ENCODE measurements at places on chromosomes 12 and 14.

GRCh38 chr14:33486332-33486890 is 464.5 kb downstream of the EGLN3 start:
- no peak for DNase-seq

GRCh38 chr14:51535443-51536044 is 116.2 kb upstream of the FRMD6 start:
- DNase-seq: no peak

GRCh38 chr14:40365305-40365704 is 933.1 kb upstream of the FBXO33 start:
- DNase-seq: no peak

- no peak for DNase-seq
These were observed 1278.7 kb upstream of the USP15 start for GRCh38 chr12:60981473-60981872.

GRCh38 chr12:53980104-53980801 is 4.7 kb upstream of the HOXC10 start:
- no peak for DNase-seq

GRCh38 chr12:95003921-95004272 is 400 bp upstream of the NDUFA12 start:
- no peak for DNase-seq

DNA sequence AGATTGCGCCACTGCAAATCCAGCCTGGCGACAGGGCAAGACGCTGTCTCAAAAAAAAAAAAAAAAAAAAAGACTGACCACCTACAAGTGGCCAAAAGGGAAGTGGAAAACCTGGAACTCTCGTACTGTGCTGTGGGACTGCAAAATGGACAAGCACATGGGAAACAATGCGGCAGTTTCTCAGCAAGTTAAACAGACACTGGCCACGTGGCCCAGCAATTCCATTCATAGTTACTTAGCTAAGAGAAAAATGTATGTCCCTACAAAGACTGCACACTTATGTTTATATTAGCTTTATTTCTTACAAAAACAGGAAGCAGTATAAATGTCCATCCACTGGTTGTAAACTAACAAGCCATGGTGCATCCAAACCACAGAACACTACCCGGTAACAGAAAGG is 5.6 kb downstream of the CHFR start:
- no peak for DNase-seq

DNA sequence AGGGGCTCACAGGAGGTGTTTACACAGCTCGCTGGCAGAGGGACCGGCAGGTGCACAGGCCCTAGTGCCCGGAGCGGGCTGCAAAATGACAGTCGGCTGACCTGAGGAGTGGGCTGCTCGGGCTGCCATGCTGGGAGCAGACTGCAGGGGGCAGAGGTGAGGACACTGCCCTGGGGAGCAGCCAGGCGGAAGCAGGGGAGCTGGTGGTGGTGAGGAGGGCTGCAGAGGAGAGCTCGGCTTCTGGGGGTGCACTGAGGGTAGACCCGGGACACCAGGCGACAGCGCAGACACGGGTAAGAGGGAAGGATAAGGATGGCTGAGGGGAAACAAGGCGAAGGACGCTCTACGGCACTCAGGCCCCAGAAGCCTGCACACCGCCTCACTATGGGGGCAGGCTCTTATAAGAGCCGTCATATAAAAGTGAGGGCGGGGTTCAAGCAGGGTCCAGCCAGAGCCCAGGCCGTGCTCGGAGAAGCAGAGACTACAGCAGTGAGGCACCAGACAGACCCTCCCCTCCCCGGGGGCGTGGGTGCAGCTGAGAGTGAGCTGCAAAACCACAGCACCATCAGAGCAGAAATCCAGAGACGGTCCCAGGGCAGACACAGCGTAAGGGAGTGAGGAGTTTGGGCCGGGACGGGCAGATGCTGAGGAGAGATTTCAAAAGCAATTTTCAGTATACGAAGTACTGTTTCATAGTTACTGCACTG is 62.5 kb downstream of the CCDC88C start:
- DNase-seq: no peak

DNA sequence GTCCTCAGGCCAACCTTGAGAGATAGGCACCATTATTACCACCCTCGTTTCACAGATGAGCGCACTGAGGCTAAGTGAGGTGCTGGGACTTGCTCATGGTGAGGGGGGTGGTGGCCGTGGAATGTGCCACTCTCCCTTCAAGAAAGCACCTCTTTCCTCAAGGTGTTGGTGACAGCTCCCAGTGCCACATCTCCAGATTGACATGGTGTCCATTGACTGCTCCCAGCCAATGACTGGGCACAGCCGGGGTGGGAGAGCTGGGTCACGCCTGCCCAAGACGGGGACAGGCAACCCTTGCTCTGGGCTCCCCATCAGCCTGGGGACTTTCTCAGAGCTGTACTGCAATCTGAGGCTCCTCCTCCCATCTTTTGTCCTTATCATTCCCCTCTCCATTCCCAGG is 21.0 kb upstream of the MYL2 start:
- no peak for DNase-seq

- no peak for DNase-seq
These were observed 6.9 kb upstream of the TUNAR start for GRCh38 chr14:95869776-95870175.

GRCh38 chr14:63972323-63972932 is 119.6 kb downstream of the SYNE2 start:
- DNase-seq: no peak

GRCh38 chr14:83559721-83560120 is 1970.2 kb upstream of the FLRT2 start:
- DNase-seq: no peak

- no peak for DNase-seq
These were observed 20.2 kb downstream of the HEATR5A start for GRCh38 chr14:31400031-31400638.

- DNase-seq: no peak
These were observed 11.5 kb downstream of the ACSS3 start for GRCh38 chr12:81089412-81089811.

DNA sequence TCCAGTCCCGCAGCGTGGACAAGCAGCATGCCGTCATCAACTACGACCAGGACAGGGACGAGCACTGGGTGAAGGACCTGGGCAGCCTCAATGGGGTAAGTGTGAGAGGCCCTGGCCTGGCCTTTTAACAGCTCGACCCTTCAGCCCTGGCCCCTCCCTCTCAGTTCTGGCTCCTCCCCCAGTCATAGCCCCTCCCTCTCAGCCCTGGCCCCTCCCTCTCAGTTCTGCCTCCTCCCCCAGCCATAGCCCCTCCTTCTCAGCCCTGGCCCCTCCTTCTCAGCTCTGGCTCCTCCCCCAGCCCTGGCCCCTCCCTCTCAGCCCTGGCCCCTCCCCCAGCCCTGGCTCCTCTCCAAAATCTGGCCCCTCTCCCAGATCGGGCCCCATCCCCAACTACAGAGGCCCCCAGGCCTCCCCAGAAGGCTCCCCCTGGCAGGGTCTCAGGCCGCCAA is 11.2 kb downstream of the CEP170B start:
- no peak for DNase-seq

DNA sequence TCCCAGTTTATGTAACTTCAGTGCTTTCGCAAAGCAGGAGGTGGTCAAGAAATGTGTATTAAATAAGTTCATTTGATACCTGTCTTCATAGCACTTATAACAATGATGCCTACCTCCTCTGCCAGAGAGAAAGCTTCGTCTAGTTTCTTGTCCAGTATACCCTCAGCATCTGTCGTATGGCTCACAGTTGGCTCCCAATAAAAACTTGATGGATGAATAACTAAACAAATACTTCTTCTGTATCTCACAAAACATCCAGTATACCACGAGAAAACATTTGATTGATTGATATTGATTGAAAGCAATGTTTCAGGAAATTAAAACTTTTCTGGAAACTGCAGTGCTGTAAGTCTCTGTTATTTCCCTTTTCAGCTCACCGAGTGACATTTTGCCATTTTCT is 26.9 kb upstream of the PTGDR start:
- DNase-seq: no peak

DNA sequence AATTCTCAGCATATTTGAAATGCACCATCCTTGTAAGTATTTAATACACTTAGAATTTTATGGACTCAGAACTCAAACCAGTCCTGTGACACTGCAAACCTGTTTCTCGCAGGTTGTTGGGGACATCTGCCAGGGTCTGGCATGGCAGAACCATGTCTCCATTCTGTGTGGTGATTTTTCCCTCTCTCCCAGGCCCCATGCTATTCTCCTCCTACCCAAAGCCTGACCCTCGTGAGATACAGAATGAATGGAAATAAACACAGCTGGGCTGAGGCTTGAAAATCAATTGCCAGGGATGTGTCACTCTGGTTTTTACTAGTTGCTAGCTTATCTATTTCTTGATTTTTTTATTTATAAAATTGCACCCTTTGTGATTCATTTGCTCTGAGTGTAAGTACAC is 19.8 kb downstream of the TPH2 start:
- DNase-seq: no peak

DNA sequence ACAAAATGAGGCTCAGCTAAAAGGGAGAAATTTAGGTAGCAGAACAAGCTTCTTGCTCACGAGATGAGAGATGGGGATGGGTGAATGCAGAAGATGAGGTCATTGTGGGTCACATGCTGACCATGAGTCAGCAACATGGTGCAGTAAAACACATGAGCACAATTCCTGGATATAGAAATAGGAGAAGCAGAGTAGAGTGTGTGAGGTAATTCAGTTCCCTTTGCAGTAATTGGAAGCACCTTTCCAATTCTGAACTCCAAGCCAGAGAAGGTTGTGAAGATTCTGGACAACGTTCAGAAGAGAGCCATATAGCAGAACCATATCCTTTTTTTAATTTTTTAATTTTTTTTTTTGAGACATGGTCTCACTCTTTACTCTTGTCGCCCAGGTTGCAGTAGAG is 62.0 kb upstream of the LMNTD1 start:
- no peak for DNase-seq

GRCh38 chr12:116368196-116369194 is 91.0 kb upstream of the MED13L start:
- DNase-seq: no peak

- no peak for DNase-seq
These were observed 4.0 kb downstream of the FGF6 start for GRCh38 chr12:4441355-4442335.
